ENCODE measurements at places on chromosomes 7 and 10.

GRCh38 chr7:151951672-151952338 lies 4.4 kb upstream of the GALNTL5 start:
- no peak for DNase-seq

- no peak for DNase-seq
Observed at GRCh38 chr10:86635402-86635801, 18.9 kb upstream of the OPN4 start.

DNA sequence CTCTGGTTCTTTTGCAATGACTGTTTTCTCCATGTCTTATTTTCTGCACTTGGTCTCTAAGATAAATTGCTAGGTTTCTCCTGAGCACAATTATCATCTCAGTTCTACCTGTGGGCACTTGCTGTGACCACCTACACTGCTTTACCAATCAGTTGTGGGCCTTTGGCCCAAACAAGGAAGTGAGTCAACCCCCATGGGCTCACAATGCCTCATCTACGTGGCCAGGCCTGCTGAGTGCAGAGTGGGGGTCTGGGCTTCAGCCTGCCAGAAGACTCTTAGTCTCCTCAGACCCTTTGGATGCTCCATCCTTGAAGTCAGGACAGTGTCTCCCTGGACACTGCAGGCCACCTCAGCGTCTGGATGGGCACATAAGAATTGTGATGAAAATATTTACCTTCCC lies 20.3 kb downstream of the SCART1 start:
- DNase-seq = no peak

- no peak for DNase-seq
Observed at GRCh38 chr10:131833013-131833412, 67.8 kb upstream of the PPP2R2D start.

DNA sequence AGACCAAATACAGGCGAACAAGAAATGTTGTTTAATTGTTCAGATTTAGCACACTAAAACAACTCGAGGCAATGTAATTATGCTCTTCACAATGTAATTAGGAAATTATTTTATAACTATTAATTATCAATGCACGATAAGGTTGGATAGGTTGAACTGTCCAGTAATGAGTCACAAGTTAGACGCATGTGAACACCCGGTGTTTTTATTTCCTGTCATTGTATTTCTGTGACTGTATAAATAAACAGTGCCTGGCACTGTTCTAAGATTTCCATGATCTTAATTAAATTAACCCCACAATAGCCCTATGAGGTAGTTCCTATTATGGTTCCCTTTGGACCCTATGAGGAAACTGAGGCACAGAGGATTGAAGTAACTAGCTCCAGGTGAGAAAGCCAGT lies 26.2 kb downstream of the C10orf105 start:
- DNase-seq = no peak

- DNase-seq = no peak
Observed at GRCh38 chr10:90526721-90527120, 331.1 kb downstream of the HTR7 start.

DNA sequence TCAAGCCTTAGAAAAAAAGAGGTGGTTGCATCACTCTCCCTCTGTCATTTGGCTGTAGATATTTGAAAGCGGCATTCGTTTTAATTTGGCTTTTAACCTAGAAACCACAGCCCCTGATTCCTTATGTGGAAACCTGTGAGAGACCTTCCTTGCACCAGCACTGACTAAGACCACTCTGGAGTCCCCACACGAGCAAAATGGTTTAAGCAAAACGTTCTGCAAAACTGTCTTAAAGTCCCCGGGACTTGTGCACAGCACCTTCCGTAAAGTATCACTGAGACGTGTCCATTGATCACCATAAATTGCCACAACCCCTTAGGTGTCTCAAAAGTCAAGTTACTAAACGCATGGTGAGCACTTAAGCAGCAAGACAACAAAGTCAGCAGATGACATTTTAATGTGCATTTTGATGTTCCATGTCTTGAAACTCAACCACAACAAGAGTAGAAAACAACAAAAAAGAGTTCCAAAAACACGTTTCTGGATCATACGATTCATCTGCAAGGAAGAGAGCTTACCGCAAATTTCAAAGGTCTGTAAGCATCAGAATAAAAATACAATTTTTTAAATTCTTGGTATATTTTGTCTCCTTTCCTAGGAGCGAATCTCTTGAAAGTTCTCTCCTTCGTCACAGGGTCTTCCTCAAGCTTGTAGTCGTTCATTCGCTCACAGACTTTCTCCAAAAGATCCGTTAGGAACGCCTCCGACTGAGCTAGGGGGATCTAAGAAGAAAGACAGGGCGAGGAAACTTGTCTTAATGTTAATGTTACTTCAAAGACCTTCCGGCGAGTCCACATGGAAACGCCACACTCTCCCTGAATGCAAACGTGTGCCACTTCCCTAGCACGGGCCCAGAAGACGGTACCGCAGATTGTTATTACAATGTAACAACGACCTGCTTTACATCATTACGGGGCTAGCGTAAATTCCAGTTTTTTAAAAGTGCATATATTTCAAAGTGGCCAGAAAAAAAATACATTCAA lies 37.7 kb downstream of the CNPY1 start:
- DNase-seq = no peak

- DNase-seq = no peak
Observed at GRCh38 chr7:134483296-134483695, 24.4 kb upstream of the AKR1B1 start.

DNA sequence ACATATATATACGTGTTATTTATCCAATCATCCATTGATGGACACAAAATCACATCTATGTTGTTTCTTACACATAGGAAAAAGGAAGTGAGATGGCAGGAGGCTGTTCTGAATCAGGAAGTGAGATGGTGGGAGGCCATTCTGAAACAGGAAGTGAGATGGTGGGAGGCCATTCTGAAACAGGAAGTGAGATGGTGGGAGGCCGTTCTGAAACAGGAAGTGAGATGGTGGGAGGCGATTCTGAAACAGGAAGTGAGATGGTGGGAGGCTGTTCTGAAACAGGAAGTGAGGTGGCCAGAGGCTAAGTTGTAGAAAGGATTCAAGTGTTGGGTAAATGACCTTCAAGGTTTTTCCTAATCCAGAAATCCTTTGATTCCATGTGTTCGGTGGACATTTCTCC lies 921.5 kb downstream of the TYW1 start:
- DNase-seq = no peak

DNA sequence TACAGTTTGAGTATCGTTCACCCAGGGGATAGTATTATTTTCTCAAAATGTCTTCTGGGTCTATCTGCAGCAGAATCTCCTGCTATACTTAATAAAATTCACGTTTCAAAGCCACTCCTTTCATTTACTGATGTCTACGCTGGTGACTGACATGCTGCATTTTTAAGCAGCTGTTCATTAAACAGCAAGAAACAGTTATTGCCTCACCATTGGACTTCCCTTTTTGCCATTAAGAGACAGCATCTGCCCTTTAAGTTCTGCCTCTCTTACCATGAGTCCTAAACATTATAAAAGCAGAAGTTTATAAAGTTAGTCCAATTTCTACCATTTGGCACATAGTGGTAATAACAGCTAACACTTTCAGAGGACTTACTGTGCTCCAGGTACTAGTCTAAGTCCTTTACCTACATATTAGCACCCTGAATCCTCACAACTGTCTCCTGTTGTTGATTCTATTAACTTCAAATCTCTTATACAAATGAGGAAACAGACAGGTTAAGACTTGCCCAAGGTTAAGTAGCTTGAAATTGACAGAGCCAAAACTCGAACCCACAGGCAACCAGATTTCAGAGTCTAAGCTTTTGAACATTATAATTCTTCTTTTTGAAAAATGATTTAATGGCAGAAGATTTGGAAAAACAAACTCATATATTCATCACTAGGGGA lies 169.5 kb downstream of the SNX13 start:
- DNase-seq = no peak

DNA sequence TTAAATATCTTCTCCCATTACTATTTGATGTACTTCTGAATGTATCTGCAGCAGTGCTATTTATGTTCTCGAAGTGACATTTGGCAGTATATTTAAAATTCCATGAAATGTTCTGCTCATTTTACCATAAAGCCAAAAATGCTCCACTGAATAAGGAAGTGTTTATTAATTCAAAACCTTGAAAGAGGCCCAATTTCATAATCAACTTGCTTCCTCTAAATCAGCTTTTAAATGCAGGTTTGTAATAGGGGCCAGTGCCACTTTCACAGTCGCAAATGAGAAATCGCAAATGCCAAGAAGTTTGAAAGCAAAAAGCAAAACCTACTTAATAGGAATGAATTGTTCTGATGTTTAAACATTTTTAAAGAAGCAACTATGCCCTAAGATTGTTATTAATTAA lies 11.4 kb downstream of the NHLRC2 start:
- no peak for DNase-seq

DNA sequence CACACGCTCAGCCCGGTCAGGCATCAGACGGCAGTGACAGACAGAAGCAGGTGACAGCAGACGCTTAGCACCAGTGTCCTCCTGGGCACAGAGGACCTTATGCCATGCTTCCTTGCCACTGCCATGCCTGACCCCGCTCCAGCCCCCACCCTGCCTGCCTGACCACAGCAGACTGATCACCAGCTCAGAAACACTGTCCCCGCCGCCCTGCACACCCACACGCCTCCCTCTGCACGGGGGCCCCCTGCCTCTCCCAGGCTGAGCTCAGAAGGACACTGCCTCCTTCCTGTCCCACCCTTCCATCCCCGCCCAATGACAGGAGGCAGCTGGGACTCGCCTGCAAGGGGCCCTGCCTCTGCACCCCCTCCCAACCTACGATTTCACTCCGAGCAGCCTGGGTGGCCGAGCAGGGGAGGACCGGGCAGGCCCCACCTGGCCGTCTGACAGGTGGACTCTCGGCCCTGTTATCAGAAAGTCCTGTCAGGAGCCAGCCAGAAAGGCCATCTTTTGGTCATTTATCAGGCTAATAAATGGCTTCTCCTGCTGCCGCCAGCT lies 183.4 kb downstream of the ELFN1 start:
- DNase-seq = no peak

GRCh38 chr10:71127104-71127503 lies 85.3 kb upstream of the UNC5B start:
- DNase-seq = no peak

DNA sequence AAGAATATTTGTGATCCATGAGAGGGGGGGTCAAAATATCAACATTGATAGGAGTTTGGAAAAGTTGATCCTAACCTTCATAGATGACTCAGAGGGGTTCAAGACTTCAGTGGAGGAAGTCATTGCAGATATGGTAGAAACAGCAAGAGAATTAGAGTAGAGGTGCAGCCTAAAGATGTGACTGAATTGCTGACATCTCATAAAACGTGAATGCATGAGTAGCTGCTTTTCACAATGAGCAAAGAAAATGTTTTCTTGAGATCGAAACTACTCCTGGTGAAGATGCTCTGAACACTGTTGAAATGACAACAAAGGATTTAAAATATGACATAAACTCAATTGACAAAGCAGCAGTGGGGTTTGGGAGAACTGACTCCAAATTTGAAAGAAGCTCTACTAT lies 700.7 kb upstream of the FZD8 start:
- no peak for DNase-seq

- DNase-seq = no peak
Observed at GRCh38 chr10:71437537-71438092, 40.9 kb downstream of the CDH23 start.

DNA sequence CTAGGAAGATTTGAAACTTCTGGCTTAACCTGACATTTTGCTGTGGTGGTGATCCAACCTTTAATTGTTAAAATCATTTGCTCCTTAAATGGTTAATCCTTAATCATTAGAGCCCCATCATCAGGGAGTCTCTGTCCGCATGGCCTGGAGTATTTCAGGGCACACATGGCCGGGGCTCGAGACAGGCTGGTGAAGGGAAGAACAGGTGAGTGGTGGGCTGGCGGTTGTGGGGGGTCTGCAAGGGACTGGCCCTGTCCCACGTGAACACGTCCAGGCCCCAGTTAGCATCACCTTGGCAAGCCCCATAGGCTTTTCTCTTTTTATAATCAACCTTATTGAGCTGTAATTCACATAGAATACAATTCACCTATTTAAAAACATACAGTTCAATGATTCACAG lies 109.5 kb downstream of the DNAJB6 start:
- no peak for DNase-seq

DNA sequence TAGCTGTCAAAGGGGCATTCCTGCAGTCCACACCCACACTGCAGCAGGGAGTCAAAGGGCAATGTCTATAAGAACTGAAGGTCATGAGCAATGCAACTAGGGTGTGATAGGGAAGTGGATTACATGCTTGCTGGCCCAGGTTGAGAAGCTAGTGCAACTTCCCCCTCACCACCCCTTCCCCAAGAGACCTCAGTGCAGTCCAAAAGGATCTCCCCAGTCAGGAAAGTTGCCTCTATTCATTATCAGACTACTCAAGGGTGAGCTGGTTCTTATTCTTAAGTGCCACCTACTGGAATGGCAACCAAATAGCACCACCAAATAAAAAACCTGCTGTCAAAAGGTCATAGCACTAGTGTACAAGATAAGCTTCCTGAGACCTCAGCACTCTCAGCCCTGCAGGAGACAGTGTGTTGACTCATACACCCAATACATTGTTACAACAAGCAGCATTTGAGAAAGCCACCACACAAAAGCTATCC lies 28.2 kb downstream of the MTERF1 start:
- no peak for DNase-seq

DNA sequence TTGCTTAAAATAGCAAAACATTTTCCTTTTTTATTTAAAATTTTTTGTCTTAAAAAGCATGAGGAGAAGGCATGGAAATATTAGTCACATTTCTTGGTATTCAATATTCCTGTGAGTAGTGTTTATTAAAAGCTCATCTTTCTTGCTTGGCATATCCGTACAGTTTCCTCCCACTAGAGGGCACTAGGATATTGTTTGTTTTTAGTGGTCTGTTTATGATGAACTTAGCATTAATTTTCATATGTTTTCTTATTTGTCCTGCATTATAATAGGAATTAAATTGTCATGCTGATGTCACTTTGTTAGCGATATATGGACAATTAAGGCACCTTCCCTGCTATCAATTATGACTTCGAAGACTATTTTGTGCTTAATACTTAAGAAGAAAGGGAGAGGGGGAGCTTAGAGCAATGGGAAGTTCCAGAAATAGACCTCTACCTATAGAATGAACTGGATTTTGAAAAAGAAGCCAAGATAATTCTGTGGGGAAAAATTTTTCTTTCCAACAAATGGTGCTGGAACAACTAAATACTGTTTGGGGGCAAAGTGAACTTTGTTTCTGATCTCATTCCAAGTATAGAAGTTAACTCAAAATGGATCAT lies 91.0 kb upstream of the STRIP2 start:
- DNase-seq = no peak

GRCh38 chr10:9294132-9294663 lies 1239.7 kb downstream of the GATA3 start:
- DNase-seq = no peak

Data from stimulated activated CD4-positive, alpha-beta T cell treated with anti-CD3 and anti-CD28 coated beads, Interleukin-12 subunit alpha, Interleukin-12 subunit beta, amount 100 ng/mL, for 24 hours (primary cell).